ENCODE measurements at places on chromosomes 5 and 9.

DNA sequence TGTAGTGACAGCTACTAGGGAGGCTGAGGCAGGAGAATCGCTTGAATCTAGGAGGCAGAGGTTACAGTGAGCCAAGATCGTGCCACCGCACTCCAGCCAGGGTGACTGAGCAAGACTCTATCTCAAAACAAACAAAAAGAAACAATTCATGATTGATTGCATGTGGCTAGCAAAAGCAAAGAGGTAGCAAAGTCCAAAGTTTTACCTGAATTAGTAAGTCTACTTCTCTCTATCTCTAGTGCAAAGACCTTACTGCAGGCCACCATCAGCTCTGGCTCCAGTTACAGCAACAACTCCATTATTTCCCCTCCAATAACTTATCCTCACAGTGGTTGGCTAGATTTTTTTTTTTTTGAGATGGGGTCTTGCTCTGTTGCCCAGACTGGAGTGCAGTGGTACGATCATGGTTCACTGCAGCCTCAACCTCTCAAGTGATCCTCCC lies 6.2 kb upstream of the SAR1B start:
- DNase-seq = no peak

GRCh38 chr9:118230329-118230728 lies 526.1 kb downstream of the TLR4 start:
- no peak for DNase-seq

DNA sequence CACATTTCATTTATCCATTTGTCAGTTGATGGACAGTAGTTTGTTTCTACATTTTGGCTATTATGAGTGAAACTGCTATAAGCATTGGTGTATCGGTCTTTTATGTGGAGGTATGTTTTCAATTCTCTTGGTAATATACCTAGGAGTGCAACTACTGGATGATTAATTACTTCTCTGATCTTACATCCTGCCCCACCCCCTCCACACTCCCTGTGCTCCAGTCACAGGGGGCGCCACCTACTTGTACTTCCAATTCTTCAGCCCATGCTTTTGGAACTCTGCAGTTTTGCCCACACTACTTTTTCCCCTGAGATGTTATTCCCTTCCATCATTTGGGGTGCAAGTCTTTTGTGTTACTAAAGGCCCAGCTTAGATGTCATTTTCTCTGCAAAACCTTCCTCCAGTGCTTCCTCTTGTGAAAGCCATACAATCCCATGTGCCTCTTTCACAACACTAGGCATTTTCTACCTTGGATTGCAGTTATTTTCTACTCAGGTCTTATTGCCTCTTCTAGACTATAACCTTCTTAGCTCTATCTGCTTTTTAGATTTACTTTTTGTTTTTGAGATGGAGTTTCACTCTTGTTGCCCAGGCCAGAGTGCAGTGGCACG lies 42.1 kb downstream of the SEC61B start:
- peak; percentile 58 for DNase-seq

DNA sequence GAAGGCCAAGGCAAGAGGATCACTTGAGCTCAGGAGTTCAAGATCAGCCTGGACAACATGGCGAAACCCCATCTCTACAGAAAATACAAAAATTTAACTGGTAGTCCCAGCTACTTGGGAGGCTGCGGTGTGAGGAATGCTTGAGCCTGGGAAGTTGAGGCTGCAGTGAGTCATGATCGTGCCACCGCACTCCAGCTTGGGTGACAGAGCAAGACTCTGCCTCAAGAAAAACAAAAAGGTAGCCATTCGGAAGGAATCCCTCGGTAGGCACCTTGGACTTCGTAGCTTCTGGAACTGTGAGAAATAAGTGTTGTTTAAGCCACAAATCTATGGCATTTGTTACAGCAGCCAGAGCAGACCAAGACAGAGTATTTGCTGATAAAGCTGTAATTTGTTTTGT lies 174.2 kb downstream of the DCP2 start:
- no peak for DNase-seq

- peak; percentile 23 for DNase-seq
These were observed 55.9 kb upstream of the PHF2 start for GRCh38 chr9:93520523-93520922.

GRCh38 chr5:96338091-96338490 lies 95.0 kb downstream of the PCSK1 start:
- DNase-seq = no peak

- DNase-seq = peak; percentile 68
These were observed 59.4 kb upstream of the DNAH5 start for GRCh38 chr5:14003936-14004335.

GRCh38 chr9:134058716-134059115 lies 9.1 kb downstream of the BRD3 start:
- DNase-seq = no peak

- no peak for DNase-seq
These were observed 247.1 kb downstream of the SLCO4C1 start for GRCh38 chr5:102048940-102049339.

DNA sequence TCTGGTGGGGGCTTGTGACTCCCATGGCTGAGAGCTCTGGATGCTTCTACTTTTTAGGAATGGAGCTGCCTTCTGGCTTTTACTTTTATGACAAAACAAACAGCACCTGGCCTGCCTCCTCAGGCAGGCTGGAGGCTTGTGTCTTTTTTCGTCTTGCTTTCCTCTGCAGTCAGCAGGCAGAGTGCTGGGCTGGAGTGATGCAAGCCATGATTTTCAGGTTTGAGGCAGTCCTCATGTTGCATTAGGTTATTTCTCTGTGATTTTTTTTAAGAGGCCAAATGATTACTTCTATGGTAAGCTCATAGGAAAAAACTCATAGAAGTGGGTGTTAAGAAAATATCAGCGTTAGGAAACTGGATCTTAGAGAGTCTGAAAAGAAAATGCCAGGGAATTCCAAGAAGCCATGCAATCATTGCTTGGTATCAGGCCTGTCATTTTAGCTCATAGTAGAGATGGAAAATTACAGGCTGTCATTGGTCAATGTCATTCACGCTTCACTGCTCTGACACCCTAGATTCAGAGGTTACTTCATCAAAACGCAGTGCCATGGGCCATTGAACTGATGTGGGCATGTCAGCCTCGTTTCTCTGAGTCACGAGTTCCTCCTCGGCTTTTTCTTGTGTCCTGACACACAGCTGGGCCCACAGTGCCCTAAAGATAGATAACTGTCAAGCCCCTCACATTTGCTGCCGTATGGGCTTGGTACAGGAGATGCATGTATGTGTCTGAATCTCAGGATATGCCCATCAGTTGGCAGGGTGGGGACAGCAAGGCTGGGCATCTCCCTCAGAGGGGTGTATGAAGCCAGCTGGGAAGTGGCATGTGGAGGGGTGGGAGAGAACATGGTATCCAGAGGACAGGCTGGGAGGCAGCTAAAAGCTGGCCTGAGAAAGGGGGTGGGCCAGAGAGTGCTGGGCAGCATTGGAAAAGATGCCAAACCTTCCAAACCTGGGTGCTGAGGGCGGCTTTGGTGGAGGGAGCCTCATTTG lies 151.8 kb downstream of the HSPA4 start:
- DNase-seq = no peak

- no peak for DNase-seq
These were observed 58.9 kb downstream of the HSPA4 start for GRCh38 chr5:133110709-133111108.

DNA sequence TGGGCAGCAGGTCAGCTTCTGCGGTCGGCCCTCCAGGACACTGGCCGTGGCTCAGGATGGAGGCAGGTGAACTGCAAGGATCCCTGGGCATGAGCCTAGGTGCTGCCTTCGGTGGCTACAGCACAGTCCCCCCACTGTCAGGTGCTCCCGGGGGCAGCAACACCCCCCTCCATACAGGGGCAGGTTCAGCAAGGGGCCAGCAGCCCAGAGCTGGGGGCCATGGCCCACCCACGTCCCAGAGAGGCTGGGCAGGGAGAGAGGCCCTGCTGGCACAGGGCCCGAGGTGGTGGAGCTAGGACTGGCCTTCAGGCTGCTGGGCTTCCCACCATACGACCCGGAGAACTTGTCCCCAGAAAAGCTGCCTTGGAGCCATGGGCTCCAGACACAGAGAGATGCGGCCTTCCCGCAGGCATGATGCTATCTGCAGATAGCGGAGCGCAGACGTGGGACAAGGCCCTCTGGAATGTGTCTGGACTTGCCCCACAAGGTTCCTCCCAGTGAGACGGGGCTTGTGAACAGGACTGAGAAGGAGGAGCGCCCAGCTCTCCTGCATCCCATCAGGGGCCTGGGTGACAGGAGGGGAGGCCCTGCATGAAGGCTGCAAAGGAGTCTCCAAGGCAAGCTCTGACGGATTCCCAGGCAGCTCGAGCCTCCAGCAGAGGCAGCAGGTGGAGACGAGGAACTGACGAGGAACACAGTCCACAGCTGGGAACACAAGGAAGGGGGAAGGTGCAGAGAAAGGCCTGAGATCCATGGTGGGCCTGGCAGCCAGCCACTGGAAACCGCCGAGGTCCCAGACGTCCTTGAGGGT lies 111.1 kb downstream of the VAV2 start:
- no peak for DNase-seq

GRCh38 chr5:83553000-83553486 lies 81.5 kb downstream of the VCAN start:
- no peak for DNase-seq

GRCh38 chr5:44002381-44002901 lies 386.8 kb downstream of the FGF10 start:
- DNase-seq = no peak

- no peak for DNase-seq
These were observed 396.9 kb downstream of the ENC1 start for GRCh38 chr5:74243634-74244033.

DNA sequence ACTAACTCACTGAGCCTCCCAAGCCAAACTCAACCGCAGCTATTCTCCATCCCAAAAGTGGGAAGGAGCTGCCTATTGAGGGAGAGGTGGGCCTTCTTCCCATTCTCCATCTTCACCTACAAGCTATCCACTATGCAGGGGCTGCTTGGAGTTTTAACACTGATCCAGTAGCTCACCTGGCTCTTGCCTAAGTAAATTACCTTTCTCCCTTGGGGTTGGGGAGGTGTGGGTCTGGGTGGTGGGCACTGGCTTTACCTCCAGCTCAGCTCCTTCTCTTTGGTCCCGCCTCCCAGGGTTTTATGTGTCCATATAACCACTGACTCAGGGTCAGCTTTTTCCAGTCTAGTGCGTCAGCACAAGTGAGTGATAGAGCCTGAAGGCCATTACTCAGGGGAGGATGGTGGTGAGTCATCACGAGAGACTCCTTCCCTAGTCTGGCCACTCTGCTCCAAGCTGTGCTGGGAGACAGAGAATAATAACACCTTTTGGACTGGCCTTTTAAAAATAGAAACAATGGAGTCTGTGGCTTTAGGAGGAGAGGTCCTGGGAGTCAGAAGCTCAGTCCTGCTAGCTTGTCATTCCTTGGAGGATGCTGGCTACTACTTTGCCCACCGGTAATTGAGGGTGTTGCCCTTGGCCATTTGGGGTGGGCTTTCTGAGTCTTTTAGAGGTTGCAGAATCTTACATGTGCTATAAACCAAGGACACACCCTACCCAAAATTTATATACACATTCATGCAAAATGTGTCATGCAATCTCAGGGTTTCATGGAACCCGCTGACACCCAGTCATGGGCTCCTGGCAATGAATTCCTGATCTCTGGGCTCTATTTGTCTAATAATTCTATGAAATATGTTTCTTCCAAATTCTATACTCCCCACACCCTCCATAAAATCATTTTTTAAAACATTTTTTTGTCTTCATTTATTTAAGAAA lies 35.6 kb upstream of the ATP6V1G1 start:
- DNase-seq = peak; percentile 95

DNA sequence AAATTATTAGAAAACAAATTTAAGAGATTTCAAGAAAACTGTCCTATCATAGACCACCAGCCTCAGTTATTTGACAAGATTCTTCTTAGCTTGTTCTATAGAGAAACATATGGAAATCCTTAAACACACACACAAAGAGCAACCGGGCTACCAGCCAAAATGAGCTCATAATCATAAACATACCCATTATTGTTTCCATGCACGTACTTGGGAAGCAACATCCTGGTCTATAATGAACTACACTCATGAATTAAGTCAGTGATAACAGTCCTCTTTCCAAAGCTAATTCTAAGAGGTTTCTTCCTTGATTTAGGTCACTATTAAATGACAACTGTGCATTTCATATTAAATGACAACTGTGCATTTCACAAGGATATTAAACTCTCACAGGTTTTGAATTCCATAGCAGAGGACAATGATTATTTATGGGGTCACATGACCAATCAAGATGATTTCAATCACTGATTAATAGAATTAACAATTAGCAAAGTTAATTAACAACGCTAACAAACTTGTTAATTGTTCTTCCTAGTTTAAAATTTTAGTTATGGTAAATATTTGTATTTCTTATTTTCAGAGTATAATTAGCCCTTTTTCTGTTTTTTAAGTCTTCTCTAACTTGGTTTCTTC lies 77.0 kb downstream of the OXCT1 start:
- no peak for DNase-seq

DNA sequence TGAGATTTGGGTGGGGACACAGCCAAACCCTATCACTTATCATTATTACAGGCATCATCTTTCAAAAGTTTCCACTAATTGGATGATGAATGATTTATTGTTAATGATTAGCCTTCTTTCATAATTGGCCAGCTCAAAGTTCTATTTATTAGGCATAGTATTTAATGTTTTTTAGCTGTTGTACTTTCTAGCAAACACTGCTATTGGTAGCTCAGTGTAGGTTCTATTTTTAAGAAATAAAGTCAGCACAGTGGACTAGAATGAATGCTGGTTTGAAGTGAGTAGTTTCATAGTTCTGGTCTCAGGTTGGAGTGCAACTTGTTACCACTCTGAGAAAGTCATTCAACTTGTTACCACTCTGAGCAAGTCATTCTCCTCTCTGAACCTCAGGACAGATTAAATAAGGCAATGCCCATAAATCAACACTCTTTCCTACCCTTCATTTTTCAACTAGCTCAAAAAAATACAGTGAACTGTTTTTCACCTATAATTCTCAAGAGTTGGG lies 46.9 kb downstream of the JAKMIP2 start:
- no peak for DNase-seq

DNA sequence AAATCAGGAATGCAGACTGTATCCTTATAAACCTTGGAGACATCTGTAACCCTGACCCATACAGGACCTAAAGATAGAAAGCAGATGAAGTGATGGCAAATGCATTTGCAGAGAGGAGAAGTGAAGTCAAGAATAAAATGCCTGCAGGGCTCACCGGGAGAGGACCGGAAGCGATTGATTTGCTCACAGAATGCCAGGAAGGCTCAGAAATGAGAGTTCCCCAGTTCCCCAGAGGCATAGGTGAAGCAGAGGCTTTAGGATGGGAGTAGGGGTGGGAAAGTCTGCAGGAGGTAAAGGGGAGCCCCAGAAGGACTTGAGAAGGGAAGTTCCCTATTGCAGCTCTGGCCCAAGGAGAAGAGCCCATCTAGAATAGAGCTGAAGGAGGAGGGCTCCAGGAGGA lies 63.9 kb upstream of the TNFAIP8 start:
- no peak for DNase-seq

- no peak for DNase-seq
These were observed 954.7 kb upstream of the ARRDC3 start for GRCh38 chr5:92337772-92338234.

GRCh38 chr9:91177661-91178280 lies 183.9 kb downstream of the AUH start:
- DNase-seq = peak; percentile 63
